Spleen (tissue), 13 donors: ENCODE measurements at places on chromosomes 1 and 21. TPM values are rescaled to one million over a fixed set of nuclear protein-coding genes. Genes with fewer than 3 reads are reported as not detected.

DNA sequence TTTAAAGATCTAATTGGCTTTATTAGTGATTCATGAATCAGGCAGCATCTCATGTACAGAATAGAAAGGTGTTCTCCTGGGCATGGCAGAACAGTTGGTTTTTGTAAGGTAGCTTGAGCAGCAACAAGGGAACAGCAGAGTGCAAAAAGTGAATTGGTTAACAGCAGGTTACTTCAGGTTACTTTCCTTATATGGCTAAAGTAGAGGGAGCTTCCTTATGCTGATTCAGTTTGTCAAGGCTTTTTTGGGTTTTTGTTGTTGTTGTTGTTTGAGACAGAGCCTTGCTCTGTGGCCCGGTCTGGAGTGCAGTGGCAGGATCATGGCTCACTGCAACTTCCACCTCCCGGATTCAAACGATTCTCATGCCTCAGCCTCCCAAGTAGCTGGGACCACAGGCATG lies 132.8 kb downstream of the CDC7 start:
- H3K27me3 ChIP-seq = no peaks in the 10 kb centered on the region
- no peak overlapping the region for H3K27ac ChIP-seq
- H3K4me1 ChIP-seq = no peaks in the 10 kb centered on the region
- no peaks in the 10 kb centered on the region for H3K36me3 ChIP-seq

GRCh38 chr1:172637522-172637921 lies 21.4 kb upstream of the FASLG start:
- H3K27me3 ChIP-seq = no peaks in the 10 kb centered on the region
- no peak overlapping the region for H3K27ac ChIP-seq
- DNase-seq = no peak
- H3K4me1 ChIP-seq = peaks cover 6% of the 10 kb centered on the region
- H3K36me3 ChIP-seq = no peaks in the 10 kb centered on the region
- no peak overlapping the region for H3K4me3 ChIP-seq

GRCh38 chr1:200457810-200458209 lies 48.0 kb upstream of the ZNF281 start:
- no peaks in the 10 kb centered on the region for H3K27me3 ChIP-seq
- H3K4me3 ChIP-seq = no peak overlapping the region
- H3K27ac ChIP-seq = no peak overlapping the region

GRCh38 chr1:64880449-64880848 lies 85.9 kb downstream of the JAK1 start:
- DNase-seq = no peak
- H3K4me3 ChIP-seq = no peak overlapping the region
- no peak overlapping the region for H3K27ac ChIP-seq
- H3K36me3 ChIP-seq = peaks cover 100% of the 10 kb centered on the region
- H3K27me3 ChIP-seq = no peaks in the 10 kb centered on the region
- H3K4me1 ChIP-seq = peaks cover 97% of the 10 kb centered on the region

- no peaks in the 10 kb centered on the region for H3K27me3 ChIP-seq
- H3K36me3 ChIP-seq = peaks cover 3% of the 10 kb centered on the region
These were observed 3.4 kb upstream of the MARCKSL1 start for GRCh38 chr1:32339363-32339978.

GRCh38 chr1:223230161-223230881 lies 87.3 kb upstream of the TLR5 start:
- H3K36me3 ChIP-seq = no peaks in the 10 kb centered on the region
- H3K4me3 ChIP-seq = no peak overlapping the region

GRCh38 chr1:87684194-87684593 lies 355.5 kb downstream of the LMO4 start:
- no peaks in the 10 kb centered on the region for H3K27me3 ChIP-seq
- H3K36me3 ChIP-seq = no peaks in the 10 kb centered on the region
- no peak for DNase-seq
- H3K27ac ChIP-seq = peak overlapping the region; percentile 43
- peak overlapping the region; percentile 16 for H3K4me3 ChIP-seq

- H3K4me3 ChIP-seq = no peak overlapping the region
- no peaks in the 10 kb centered on the region for H3K27me3 ChIP-seq
- H3K36me3 ChIP-seq = peaks cover 88% of the 10 kb centered on the region
- no peak overlapping the region for H3K27ac ChIP-seq
- no peak for DNase-seq
- H3K4me1 ChIP-seq = no peaks in the 10 kb centered on the region
These were observed 106.9 kb downstream of the ASH1L start for GRCh38 chr1:155455588-155456195.

DNA sequence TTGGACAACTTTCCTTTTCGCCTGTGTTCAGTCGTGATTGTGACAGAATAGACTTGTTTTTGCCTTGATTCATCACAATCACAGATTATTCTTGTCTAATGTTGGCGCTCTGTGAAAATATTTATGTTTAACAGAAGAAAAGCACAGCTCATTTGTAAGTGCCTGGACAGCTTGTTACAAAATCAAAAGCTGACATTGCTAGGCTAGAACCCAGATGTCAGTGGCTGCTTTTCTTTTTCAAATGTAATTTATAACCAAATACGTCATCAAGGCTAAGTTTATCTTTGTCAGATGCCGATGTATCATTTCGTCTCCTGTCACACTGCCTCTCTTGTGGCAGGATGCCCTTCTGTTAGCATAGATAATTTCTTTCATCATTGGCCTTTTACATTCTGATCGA lies 1227.3 kb downstream of the PLA2G4A start:
- no peak overlapping the region for H3K4me3 ChIP-seq
- H3K36me3 ChIP-seq = no peaks in the 10 kb centered on the region
- no peak for DNase-seq
- H3K27me3 ChIP-seq = no peaks in the 10 kb centered on the region
- no peaks in the 10 kb centered on the region for H3K4me1 ChIP-seq

GRCh38 chr21:38206646-38207045 lies 50.1 kb upstream of the KCNJ15 start:
- H3K36me3 ChIP-seq = no peaks in the 10 kb centered on the region
- DNase-seq = no peak
- H3K4me1 ChIP-seq = peaks cover 7% of the 10 kb centered on the region
- H3K27me3 ChIP-seq = peaks cover 6% of the 10 kb centered on the region
- H3K27ac ChIP-seq = no peak overlapping the region
- no peak overlapping the region for H3K4me3 ChIP-seq

DNA sequence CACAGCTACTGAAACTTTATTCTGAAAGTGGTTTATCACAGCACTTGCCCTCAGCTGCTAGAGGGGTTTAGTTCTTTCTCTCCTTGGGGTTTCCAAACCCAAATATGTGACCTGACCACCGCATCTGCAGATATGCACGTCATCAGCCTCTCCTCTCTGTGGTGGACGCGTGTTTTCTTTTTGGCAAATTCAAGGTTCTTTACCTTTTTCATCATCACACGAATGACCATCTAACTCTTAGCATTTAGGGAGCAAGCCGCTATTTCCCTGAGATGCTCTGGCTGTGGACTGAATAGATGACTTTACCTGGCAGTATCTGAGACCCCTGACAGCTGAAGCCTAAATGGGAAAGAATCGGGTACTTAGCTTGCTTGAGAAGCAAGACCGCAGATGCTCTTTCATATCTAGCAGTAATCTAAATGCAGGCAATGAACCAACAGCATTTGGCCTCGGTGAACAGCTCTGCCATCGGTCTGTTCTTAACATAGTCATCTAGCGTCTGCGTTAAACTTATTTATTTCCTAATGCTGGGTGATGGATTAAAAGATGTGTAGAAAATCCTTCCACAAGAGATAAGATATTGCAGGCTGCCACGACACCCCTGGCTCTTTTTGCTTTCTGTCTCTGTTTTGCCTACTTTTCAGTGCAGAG lies 463.4 kb downstream of the CAMTA1 start:
- no peak overlapping the region for H3K27ac ChIP-seq
- H3K27me3 ChIP-seq = peaks cover 18% of the 10 kb centered on the region
- no peaks in the 10 kb centered on the region for H3K36me3 ChIP-seq
- H3K4me3 ChIP-seq = no peak overlapping the region
- no peaks in the 10 kb centered on the region for H3K4me1 ChIP-seq

DNA sequence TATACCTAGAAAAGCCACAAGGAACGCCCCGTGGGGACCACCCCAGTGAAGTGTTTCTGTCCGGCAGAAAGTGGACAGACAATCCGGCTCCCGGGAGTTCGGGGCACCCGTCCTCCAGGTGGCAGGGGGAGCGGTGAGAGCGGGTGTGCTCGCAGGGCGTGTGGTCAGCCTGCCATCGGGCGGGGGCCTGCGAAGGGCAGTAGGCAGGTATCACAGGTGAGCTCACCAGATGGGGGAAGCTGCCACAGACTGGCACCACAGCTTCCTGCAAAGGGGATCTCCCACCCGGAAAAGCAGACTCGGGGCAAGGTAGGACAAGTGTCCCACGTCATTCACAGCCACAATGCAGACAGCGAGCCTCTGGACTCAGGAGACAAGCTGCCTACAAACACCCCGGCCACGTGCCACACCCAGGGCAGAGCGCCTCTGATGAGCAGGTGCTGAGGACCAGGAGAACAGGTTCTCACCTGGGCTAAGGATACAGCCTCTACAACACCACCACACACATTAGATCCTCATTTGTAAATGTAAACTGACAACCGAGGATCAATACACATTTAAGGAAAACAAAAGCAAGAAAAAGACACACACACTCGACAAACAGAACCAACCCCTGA lies 36.4 kb downstream of the VPS26C start:
- peaks cover 97% of the 10 kb centered on the region for H3K36me3 ChIP-seq
- H3K27ac ChIP-seq = no peak overlapping the region
- no peak overlapping the region for H3K4me3 ChIP-seq
- H3K4me1 ChIP-seq = peaks cover 16% of the 10 kb centered on the region
- H3K27me3 ChIP-seq = no peaks in the 10 kb centered on the region

- no peaks in the 10 kb centered on the region for H3K4me1 ChIP-seq
- no peak for DNase-seq
- no peak overlapping the region for H3K27ac ChIP-seq
- H3K36me3 ChIP-seq = no peaks in the 10 kb centered on the region
- H3K4me3 ChIP-seq = no peak overlapping the region
- no peaks in the 10 kb centered on the region for H3K27me3 ChIP-seq
These were observed 43.1 kb downstream of the WARS2 start for GRCh38 chr1:119097380-119097779.

DNA sequence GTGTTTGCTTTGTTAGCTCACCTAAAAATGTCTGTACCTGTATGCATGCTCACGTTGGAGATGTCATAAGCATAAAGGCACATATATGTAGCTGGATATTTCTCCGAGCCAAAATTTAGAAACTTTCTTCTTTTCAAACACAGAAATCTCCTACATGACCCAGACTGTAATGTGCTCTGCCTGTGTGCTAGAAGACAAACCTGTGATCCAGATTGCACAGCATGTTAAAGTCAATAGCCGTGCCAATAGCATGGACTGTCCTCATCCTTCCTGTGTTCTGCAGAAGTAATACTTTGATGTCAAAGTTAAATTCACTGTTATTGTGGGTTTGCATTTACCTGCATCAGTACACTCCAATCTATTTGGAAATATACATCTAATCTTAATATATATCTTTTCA lies 346.2 kb upstream of the ZRANB2 start:
- no peaks in the 10 kb centered on the region for H3K4me1 ChIP-seq
- no peaks in the 10 kb centered on the region for H3K27me3 ChIP-seq

DNA sequence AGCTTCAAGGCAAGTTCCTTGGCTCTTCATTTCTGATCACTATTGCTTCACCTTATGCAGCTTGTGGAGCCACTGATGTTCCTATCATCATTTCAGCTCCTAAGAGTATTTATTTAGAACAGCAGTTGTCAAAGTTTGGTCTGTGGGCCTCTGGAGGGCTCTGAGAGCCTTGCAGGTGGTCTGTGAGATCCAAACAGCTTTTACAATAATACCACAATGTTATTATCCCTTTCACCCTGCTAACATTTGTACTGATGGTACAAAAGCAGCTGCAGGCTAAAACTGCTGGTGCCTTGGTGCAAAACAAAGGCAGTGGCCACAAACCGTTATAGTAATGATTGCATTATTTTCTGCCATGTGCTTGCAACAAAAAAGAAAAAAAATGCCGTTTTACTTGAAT lies 33.8 kb downstream of the PATJ start:
- no peak overlapping the region for H3K4me3 ChIP-seq
- no peaks in the 10 kb centered on the region for H3K4me1 ChIP-seq
- DNase-seq = no peak

- H3K36me3 ChIP-seq = no peaks in the 10 kb centered on the region
- peaks cover 9% of the 10 kb centered on the region for H3K27me3 ChIP-seq
- H3K4me1 ChIP-seq = no peaks in the 10 kb centered on the region
- DNase-seq = no peak
- no peak overlapping the region for H3K27ac ChIP-seq
These were observed 2.1 kb downstream of the CD164L2 start for GRCh38 chr1:27380766-27381733.

GRCh38 chr21:27298465-27298864 lies 331.6 kb upstream of the ADAMTS5 start:
- no peaks in the 10 kb centered on the region for H3K36me3 ChIP-seq
- H3K27me3 ChIP-seq = no peaks in the 10 kb centered on the region
- no peak overlapping the region for H3K4me3 ChIP-seq
- H3K4me1 ChIP-seq = no peaks in the 10 kb centered on the region
- no peak for DNase-seq
- H3K27ac ChIP-seq = no peak overlapping the region

DNA sequence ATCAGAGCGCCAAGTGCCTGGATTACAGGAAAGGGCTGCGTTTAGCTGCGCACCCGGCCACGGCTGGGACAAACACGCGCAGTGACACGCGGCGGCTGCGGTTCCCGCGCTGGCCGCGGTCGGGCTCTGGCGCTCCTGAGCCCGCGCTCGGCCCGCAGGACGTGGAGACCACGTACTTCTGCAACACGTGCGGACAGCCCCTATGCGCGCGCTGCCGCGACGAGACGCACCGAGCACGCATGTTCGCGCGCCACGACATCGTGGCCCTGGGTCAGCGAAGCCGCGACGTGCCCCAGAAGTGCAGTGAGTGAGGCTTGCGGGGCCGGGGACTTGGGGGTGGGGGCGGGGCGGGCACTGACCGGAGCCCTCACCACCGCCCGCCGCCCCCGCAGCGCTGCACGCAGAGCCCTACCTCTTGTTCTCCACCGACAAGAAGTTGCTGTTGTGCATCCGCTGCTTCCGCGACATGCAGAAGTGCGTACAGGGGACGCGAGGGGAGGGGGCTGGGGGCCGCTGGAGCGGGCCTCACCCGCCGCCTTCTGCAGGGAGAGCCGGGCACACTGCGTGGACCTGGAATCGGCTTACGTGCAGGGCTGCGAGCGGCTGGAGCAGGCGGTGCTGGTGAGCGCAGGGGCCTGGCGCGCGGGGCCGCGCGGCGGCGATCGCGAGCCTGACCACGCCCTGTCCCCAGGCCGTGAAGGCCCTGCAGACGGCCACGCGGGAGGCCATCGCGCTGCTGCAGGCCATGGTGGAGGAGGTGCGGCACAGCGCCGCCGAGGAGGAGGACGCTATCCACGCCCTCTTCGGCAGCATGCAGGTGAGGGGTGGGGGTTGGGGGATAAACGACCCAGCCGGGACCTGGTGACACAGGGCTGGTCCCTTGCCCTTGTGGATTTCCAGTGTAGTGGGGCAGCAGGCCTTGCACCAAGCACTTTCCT lies 3.1 kb downstream of the RNF207 start:
- H3K36me3 ChIP-seq = no peaks in the 10 kb centered on the region
- H3K4me3 ChIP-seq = peak overlapping the region; percentile 34
- no peak for DNase-seq
- no peak overlapping the region for H3K27ac ChIP-seq
- H3K4me1 ChIP-seq = peaks cover 31% of the 10 kb centered on the region

AMY2A gene
- total RNA-seq = not detected

CHI3L1 gene
- total RNA-seq = 8.6 TPM

PPIAL4G gene
- 1.1 TPM for total RNA-seq

HDGF gene
- 143 TPM for total RNA-seq

IKBKE gene
- total RNA-seq = 36.6 TPM

FCMR gene
- total RNA-seq = 265 TPM

SLFNL1 gene
- 1.7 TPM for total RNA-seq

TRIM17 gene
- 5.0 TPM for total RNA-seq

LCE1B gene
- not detected for total RNA-seq

NCAM2 gene
- total RNA-seq = 0.98 TPM

UBXN11 gene
- 48.0 TPM for total RNA-seq

ADGRL4 gene
- 94.5 TPM for total RNA-seq

VTCN1 gene
- total RNA-seq = not detected

UTS2 gene
- total RNA-seq = not detected
